ENCODE measurements at places on chromosomes 7 and 10. TPM values are rescaled to one million over a fixed set of nuclear protein-coding genes. Genes with fewer than 3 reads are reported as not detected.

ASAH2 gene
- polyA plus RNA-seq = 0.08 TPM

PAPOLB gene
- polyA plus RNA-seq = not detected

H2BK1 gene
- not detected for polyA plus RNA-seq

ADGRA1 gene
- polyA plus RNA-seq = not detected

AKR1D1 gene
- polyA plus RNA-seq = not detected

PNLIP gene
- polyA plus RNA-seq = 0.88 TPM

NUTM2E gene
- polyA plus RNA-seq = not detected

KCNH2 gene
- polyA plus RNA-seq = 0.63 TPM

SSC4D gene
- 0.13 TPM for polyA plus RNA-seq

PRKCQ gene
- polyA plus RNA-seq = not detected

MNX1 gene
- not detected for polyA plus RNA-seq

ANXA8L1 gene
- polyA plus RNA-seq = 0.13 TPM

TMUB1 gene
- 72.4 TPM for polyA plus RNA-seq

GIMAP5 gene
- polyA plus RNA-seq = 14.5 TPM

GDF2 gene
- not detected for polyA plus RNA-seq

KCNIP2 gene
- 4.3 TPM for polyA plus RNA-seq

FRMD4A gene
- 11.4 TPM for polyA plus RNA-seq

ODAD2 gene
- polyA plus RNA-seq = not detected

PRKAR2B gene
- polyA plus RNA-seq = 1.7 TPM

AKR1C8 gene
- not detected for polyA plus RNA-seq

PILRA gene
- polyA plus RNA-seq = 5.8 TPM

All from aorta (tissue), 5 donors.